GM12878 (cell line): ENCODE measurements at places on chromosomes 5 and 9.

- no peak for DNase-seq
Observed at GRCh38 chr5:111072949-111073682, 1.6 kb downstream of the TSLP start.

- no peak for DNase-seq
Observed at GRCh38 chr5:139964994-139965565, 78.0 kb downstream of the NRG2 start.

DNA sequence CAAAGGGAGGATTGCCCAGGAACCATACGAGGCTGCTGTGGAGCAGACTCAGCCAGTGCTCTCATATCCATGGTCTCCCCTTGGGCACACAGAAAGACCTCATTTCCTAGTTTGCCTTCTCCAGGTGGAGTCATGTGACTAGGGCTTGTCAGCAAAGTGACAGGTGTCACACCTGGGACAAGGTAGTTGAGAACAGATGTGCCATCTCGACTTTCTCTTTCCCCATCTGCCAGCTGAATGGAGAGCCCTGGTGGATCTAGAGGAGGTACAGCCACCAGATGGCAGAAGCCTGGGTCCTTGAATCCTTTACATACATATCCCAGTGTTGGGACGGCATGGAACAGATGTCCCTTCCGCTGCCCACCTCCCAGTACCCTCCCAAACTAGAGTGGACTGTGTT is 42.9 kb upstream of the ALDOB start:
- DNase-seq = no peak

DNA sequence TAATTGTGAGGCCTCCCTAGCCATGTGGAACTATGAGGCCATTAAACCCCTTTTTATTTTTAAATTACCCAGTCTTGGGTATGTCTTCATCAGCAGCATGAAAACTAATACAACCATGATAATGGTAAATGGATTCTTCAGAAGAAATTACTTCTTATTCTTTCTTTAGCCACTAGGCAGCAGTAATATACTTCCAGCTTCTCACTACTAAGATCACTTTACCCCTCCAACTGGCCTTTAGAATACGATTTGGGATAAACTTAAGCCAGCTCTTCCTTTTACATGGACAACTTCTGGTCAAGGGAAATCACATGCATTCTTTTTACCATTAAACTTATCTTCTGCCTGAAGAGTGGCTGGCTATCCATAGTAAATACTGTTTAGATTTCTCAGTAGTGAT is 355.4 kb downstream of the MAN2A1 start:
- no peak for DNase-seq

DNA sequence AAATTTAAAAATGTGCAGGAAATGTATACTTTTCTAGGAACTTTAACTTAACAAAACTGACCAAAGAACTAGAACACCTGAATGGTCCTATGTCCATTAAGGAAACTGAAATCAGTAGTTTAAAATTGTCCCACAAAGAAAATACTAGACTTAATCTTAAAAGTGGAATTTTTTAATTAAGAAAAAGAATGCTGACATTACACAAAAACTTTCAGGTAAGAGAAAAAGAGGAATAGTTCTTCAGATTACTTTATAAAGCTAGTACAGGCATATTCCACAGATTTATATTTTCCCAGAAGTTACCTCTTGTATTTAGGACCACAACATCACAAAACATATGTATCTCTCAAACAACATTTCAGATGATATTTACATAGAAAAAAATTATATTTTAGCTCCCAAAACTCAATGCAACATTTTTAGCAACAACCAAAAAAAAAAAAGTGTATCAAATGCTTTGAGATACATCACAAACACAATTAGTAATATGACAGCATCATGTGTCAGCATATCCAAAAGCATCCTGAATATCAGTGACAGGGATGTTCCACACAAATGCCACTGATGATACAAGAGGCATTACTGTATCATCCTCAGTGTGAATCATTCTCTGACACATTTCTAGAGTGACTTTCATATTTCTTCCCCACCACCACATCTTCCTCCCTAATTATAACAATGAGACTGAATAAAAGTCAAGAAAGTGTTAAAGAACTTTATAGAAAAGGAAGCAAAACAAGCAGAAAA is 264.0 kb downstream of the EPB41L4A start:
- DNase-seq = no peak
